Brain microvascular endothelial cell (primary cell): ENCODE measurements at places on chromosomes 13 and 19.

DNA sequence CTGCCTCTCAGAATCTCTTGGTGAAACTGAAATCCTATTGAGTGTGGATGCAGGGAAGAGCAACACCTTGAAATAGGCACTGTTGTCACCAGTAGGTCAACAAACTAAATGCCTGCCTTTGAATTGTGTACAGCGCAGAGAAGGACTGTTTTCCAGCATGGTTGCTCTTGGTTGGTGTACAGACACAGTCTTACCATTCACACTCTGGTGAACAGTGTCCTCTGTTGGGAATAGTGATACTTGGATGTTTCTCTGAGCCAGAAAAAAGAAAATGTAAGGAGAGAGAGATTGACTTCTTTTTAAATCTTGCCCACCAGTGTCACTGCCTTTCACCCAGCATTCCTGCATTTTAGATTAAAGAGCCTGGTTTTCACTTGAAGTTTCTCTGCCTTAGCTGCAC lies 179.7 kb downstream of the STK24 start:
- DNase-seq: peak; percentile 18

- DNase-seq: no peak
Measured at GRCh38 chr13:59274958-59275727, 888.6 kb downstream of the DIAPH3 start.

DNA sequence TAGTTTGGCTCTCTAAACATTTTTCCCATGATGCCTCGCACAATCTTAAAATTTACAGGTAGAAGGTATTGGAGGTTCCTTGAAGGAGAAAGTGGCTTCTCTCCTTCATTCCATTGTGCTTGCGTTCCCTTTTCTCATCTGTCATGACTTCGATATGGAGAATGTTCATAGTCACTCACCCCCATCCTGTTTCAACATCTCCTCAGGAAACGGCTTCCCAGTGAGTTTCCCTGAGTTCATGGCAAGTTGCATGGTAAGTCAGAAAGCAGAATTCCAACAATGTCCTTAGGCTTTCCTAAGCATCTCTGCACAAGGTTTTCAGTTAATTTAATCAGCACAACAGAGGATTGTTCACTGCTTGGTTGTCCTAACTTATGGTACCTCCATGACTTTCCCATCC lies 581.8 kb upstream of the SLITRK5 start:
- peak; percentile 69 for DNase-seq

DNA sequence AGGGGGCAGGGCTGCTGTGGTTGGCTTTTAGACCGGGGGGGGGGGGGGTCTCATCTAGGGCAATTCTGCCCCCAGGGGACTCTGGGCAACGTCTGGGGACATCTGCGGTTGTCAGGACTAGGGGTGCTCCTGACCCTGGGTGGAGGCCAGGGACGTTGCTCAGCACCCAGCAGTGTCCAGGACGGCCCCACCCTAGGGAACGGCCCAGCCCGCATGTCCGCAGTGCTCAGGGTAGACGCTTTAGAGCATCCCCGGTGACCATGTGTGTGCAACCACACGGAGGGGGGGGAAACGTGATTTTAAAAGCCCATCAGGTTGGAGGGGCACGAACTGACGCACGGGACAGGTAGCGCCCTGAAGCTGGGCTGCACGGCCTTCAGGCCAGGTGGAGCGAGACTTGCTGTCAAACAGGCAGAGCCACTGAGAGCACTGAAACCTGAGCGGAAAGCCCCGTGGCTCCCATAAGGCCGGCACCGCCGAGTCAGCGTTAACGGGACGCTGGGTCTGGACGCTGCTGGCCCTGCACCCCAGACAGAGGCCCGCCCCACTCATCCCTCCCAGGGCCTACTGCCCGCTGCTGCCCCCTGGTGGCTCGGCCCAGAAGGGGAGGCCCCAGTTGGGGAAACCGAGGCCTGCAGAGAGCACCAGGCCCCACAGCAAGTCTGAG lies 8.3 kb downstream of the CACTIN start:
- DNase-seq: no peak

DNA sequence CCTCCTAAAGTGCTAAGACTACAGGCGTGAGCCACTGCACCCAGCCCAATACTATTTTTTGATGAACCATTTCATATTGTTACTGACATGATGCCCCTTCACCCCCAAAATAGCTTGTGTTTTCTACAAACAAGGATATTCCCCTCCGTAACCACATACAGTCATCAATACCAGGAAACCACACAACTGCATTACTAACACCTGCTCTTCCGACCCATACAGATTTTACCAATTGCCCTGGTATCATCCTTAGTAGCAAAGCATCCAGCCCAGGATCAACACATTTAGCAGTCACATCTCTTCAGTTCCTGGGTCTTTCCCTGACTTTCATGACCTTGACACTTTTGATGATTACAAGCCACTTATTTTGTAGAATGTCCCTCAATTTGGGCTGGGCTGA lies 33.6 kb downstream of the KCTD15 start:
- no peak for DNase-seq

DNA sequence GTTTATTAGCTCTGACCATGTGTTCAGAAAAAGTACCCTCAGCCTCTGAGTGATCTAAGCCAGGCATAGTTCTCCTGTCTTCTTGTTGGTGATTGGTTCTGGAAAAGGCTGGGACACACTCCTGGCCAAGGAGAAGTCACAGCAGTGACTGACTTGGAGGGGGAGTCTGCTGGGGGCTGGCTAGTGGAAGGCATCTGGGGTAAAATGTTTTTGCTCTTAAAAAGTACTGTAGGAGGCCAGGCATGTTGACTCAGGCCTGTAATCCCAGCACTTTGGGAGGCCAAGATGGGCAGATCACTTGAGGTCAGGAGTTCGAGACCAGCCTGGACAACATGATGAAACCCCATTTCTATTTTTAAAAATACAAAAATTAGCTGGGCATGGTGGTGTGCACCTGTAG lies 21.7 kb downstream of the FAM187B start:
- no peak for DNase-seq

DNA sequence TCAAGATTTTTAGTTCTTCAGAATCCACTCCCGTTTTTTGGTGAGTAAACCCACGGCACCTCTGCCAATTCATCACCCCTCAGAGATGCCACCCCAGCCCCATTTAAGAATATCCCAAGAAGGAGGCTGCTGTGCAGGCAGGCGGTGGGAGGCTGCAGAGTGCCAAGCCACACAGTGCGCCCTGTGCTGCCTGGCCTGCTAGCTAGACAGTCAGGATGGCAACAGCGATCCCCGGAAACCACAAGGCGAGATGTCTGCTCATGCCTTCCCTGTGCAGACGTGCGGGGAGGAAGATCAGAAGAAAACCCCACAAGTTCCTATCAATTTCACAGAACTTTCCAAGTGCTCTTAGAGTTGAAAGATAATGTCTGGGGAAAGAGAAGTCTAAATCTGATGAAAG lies 64.8 kb upstream of the GPR183 start:
- DNase-seq: no peak

DNA sequence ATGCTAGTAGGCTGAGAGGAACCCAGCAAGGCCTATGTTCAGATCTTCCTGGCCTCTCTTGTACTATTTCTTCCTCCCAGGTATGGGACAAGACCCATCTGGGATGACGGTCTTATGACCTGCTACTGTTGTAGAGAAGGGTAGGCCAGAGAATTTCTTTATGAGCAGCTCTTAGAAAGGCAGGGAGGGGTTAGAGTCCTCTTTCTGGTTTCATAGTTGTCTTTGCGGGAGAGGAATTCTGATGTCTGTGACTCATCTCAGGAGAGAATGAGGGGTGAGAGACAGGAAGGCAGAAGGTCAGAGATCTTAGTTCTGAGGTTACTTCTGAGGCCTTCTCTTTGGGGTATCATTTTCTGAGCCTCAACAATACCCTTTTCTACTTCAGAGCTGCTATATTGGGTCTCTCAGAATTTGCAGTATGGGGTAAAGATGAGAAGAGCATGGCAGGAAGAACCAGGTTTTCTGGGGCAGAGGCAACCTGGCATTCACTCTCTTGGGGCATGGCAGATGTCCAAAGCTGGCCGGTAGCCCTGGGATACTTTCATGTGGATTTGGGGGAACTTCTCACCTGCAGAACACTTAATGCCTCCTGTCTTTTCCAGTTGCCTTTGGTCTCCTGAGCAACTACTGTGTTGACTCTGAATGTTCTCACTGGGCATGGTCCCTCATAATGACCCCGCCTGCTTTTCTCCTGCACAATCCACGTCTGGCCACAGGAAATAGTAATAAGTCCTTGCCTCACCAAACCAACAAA lies 154.4 kb downstream of the GGACT start:
- peak; percentile 62 for DNase-seq

GRCh38 chr19:13129384-13129783 lies 11.3 kb downstream of the NACC1 start:
- no peak for DNase-seq

DNA sequence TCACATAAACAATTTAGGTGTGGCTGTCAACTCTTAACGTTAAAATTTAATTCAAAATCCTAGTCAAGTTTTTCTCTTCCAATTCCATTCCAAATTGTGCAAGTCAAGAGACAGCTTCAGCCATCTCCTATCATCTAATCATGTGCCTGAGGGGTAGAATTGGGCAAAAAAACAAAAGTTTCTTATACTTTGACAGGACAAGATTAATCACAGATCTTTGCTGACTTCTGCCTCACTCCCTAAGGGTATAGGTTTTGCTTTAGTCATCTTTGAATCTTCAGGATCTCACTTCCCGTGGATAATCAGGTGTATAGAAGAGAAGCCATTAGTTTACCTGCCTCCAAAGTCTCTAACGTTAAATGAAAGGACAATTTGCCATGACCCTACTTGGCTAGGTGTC lies 24.6 kb downstream of the RNF17 start:
- DNase-seq: no peak
